Stimulated activated CD4-positive, alpha-beta T cell treated with anti-CD3 and anti-CD28 coated beads, Interleukin-1b, Interleukin-23, amount 100 ng/mL, for 1 hour (primary cell): ENCODE measurements at places on chromosomes 6 and 20.

GRCh38 chr6:135703007-135703406, 148.5 kb upstream of the PDE7B start:
- no peak for DNase-seq

- DNase-seq, result no peak
Measured at GRCh38 chr6:52385074-52385473, 23.1 kb downstream of the PAQR8 start.

GRCh38 chr6:13044390-13044789, 283.9 kb downstream of the TBC1D7 start:
- DNase-seq, result no peak

DNA sequence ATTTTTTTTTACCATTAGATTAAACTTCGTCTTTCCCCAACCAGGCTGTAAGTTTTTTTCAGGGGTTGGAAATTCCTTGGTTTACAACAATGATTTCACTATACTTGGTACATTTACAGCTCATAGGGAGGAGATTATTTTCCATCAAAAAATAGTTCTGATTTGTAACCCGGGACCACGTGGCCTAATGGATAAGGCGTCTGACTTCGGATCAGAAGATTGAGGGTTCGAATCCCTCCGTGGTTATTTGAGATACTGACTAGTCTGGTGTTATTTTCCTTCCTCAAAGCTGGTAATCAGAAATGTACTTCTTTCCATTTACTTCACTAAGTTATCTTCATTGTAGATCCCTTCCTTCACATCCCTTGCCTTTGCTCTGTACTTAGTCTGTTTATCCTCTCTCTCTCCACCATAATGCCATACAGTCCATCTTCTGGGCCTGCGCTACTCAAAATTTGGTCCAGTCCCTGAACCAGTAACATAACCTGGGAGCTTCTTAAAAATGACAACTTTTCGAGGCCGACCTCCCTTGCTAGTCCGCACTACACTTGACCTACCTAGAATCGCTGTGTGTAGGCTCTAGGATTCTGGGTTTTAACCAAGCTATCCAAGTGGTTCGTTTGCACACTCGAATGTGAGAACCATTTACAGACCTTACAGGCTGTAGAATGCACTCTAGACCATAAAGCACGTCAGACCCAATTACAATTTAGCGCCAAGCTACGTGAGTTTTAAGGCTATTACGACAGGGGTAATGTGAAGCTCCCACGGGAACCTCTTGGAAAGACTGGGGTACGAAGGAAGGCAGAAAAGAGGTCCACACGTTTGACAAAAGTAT, 42.1 kb upstream of the BTN3A2 start:
- DNase-seq, result no peak

DNA sequence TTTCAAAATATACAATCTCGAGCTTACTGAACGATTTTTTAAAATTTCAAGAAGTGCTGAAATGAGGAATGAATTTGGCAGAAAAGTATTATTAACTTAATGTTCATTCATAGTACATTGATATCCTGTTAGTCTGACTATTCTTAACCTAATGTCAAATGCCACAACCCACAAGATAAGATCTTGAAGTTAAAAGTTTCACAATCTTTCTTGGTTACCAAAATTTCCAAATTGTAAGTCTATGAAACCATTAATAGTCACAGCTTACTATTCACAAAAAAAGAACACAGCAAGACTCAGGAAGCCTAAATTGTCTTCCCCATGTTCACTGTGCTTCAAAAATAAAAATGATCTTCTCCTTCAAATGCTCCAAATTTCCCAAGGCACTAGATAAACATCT, 71.3 kb downstream of the HACE1 start:
- no peak for DNase-seq

DNA sequence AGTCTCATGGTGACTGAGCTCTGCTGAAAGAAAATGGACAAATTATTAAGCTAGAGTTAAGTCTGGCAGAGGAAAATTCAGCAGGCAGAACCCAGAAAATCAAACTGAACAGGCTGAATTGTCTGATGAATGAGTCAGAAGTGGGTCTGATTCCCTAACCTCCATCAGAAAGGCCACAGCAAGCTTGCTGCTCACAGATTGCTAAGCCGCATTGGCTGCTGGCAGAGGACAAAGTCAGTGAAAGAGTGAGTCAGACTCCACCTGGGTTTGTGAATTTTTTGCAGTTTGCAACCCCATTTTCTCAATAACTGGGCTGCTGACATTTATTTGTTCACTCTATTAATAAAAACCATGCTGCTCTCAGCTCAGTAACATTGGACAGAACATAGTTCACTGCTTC, 191.3 kb downstream of the EPM2A start:
- no peak for DNase-seq

DNA sequence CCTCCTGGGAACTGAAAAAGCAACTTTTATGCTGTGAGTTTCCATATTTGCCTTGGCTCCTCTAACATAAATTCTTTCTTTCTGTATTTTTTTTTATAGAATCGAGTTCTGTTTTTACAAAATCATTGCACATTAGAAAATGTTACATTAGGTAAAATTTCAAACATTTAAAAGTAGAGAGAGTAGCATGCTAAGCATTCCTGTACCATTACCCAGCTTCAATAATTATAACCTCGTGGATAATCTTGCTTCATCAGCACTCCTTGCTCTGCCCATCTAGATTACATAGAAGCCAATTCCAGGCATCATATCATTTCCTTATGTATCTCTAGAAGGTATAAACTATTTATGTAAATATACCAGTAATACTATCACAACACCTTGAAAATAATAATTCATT, 15.4 kb upstream of the FBXO30 start:
- DNase-seq, result no peak

DNA sequence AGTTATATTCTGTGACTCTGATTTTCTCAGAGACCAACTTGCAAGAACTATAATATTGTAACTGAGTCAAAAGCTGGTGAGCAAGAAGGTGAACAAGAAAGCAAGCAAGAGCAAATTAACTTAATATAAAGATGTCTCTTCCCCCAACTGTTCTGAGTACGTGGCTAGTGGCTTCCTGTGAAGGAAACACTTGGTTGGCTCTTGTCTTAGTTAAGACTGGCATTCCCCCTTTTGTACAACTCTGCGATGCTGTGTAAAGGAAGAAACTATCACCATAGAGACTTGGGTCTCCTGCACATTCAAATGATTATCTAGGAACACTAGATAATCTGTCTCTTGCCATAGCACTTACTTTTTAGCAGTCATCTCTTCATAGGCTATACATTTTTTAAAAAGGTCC, 47.3 kb upstream of the TNFAIP3 start:
- no peak for DNase-seq

- DNase-seq, result no peak
Measured at GRCh38 chr20:58755766-58756449, 63.3 kb downstream of the NPEPL1 start.

- no peak for DNase-seq
Measured at GRCh38 chr6:2731281-2731909, 19.3 kb downstream of the MYLK4 start.

DNA sequence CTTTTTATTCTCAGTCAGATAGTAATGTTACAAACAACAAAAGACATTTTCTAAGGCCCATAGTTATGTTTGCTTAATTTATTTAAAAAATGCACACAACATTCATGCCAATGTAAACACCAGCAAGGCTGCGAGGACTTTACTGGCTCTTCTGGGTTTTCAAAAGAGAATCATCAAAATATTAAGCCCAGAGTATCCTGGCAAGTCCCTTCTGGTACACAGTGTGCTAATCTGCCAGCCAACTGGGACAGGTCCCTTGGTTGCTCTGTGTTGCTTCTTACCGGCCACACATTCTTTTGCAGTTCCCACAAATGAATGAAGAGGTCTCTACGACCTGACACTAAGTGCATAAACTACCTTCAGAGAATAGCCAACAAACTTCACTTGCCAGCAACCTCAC, 42.6 kb upstream of the SPDEF start:
- no peak for DNase-seq
